Stimulated activated CD8-positive, alpha-beta memory T cell treated with anti-CD3 and anti-CD28 coated beads, Interleukin-7, amount 100 ng/mL, for 4 hours (primary cell): ENCODE measurements at places on chromosomes 6 and 20.

GRCh38 chr20:20092827-20093226, 40.5 kb downstream of the CFAP61 start:
- DNase-seq: no peak

- DNase-seq: no peak
Measured at GRCh38 chr6:29451471-29452193, 5.2 kb downstream of the OR11A1 start.

GRCh38 chr6:55176958-55177357, 2.6 kb downstream of the HCRTR2 start:
- DNase-seq: no peak

- no peak for DNase-seq
Measured at GRCh38 chr6:36979347-36979742, 6.7 kb downstream of the MTCH1 start.

GRCh38 chr6:12909833-12910232, 193.3 kb downstream of the PHACTR1 start:
- DNase-seq: no peak

DNA sequence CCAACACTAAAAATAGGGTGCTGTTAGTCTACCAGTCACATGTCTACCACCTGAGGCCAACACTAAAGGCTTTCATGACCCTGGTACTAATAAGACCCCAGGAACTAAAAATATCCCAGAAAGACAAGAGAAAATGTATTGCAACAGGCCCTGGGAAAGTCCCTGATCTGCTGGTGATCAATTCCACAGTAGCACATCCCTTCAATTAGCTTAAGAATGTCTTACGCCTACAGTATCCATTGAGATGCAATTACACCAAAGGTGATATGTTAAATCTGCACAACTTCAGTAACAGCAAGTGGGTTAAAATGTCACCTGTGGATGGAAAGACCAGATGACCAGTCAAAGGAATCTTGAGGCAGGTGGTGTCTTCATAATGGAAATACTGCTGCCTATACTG, 3.1 kb downstream of the SEMG1 start:
- DNase-seq: no peak

DNA sequence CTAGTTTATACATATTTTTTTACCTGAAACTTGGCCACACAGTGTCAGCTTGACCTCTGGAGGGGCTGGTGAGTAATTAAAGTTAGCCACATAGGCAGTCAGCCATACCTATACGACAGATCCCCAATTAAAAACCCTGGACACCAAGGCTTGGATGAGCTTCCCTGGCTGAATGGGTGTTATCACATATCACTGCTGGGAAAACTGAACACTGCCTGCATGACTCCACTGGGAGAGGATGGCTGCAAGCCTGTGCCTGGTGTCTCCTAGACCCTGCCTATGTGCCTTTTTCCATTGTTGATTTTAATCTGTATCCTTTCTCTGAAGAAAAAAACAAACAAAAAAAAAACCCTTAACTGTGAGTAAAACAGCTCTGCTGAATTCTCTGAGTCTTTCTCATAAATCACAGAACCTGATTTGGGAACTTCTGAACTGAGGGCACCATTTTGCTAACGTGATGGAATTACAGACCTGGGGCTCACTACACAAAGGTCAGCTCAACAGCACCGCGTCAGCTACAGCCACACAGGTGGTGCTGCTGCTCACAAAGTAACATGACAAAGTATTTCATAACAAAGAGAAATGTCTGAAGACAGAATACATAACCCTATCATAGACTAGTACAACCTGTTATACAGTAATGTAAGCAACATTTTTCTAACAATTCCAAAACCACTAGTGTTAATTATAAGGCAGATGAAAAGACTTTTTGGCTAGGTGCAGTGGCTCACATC, 97.0 kb downstream of the SLC23A2 start:
- DNase-seq: no peak

- DNase-seq: no peak
Measured at GRCh38 chr6:79635232-79635543, 4.1 kb downstream of the SH3BGRL2 start.

DNA sequence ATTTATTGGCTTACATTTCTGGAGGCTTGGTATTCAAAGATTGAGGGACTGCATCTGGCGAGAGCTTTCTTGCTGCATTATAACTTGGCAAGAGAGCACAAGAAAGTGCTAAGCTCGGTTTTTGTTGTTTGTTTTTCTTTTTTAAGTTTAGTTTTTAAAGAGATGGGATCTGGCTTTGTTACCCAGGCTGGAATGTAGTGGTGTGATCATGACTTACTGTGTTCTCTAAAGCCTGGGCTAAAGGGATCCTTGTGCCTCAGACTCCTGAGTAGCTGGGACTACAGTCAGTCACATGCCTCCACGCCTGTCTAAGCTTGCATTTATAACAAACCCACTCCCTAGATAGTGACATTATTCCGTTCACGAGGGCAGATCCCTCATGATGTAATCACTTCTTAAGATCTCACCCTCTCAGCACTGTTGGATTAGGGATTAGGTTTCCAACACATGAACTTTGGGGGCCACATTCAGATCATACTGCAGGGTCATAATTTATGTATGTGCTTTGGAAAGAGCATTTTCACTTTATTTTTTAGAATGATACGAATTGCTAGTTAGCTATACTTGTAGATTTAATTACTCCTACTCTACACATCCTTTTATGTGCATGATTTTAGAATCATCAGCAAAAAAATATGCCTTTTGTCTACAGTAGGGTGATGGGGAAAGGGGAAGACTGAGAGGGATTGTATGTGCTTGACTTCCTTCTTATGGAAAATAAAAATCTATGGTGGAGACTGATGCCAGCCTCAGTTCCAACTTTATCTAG, 167.8 kb downstream of the JARID2 start:
- DNase-seq: no peak
